ENCODE measurements at places on chromosomes 4 and X.

DNA sequence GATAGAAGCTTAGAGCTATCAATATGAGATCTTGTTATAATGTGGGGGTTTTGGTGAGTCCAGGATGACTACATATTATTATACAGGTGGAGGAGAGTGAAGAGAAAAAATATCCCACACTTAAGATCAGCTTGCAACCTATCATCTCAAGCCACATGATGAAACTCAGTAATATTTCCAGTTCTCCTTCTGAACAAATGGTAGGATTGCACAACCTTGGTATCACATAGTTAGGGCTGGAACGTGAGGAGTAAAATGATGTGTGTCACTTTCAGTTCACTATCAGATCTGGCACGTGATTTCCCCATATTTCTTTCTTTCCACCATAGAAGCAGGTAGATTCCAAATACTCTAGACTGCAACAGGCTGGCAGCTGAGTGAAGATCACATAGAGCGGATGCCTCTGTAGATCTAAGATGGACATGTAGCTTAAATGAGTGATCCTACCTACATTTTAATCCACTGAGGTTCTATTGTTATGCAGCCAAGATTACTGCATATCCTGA, 150.6 kb upstream of the ANKRD50 start:
- DNase-seq, result no peak

DNA sequence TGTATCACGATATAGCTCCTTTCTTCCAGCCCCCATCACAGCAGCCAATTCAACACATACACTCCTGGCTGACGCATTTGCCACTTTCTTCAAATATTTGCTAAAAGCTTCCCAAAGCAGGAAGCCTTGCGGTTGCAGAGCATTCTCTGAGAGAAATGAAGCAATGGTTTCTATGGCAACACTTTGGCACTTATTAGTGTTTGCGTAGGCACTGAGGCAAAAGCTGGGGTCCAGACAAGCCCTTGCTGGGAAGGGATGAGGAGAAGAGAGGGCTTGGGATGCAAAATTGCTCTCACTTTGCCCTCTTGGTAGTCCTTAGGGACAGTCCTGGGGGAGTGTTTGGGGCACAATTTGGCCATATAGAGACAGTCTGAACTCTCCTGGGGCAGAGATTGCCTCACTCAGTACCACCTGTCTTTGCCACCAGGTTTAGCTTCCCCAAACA, 55.0 kb upstream of the PAK3 start:
- no peak for DNase-seq

GRCh38 chrX:71396576-71396975, 30.4 kb downstream of the TAF1 start:
- no peak for DNase-seq

GRCh38 chr4:41715155-41715554, 33.4 kb downstream of the PHOX2B start:
- DNase-seq, result no peak

GRCh38 chr4:5666741-5667140, 41.6 kb downstream of the EVC2 start:
- DNase-seq, result no peak

GRCh38 chrX:70553516-70553915, 108.9 kb downstream of the DLG3 start:
- no peak for DNase-seq

DNA sequence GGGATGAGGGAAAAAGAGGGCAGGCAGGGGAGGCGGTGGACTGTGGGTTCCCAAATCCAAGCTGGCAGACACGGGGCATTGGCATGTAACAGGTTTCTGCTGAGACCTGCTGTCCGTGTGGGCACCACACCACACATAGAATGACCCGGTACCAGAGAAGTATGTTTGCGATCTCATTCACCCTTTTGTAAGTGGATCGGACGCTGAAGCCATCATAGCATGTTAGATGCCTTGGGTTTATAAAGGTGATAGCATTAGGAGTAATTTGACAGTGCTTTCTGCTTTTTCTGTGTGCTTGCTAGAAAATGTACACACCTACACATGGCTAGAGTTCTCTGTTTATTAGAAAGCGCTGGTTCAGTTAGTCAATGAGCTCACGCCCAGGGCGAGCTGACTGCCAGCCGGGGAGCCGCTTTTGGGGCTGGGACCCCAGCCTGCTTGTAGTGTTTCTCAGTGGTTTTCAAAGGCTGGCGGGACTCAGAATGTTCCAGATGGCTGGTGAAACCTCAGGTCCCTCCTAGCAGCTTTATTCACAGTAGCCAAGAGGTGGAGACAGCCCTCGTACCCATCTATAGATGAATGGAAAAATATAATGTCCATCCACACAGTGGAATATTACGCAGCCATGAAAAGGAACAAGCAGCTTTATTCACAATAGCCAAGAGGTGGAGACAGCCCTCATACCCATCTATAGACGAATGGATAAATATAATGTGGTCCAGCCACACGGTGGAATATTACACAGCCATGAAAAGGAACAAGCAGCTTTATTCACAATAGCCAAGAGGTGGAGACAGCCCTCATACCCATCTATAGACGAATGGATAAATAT, 579 bp downstream of the IL3RA start:
- no peak for DNase-seq

- no peak for DNase-seq
These were observed 85.5 kb upstream of the ACSL1 start for GRCh38 chr4:184911310-184911709.

DNA sequence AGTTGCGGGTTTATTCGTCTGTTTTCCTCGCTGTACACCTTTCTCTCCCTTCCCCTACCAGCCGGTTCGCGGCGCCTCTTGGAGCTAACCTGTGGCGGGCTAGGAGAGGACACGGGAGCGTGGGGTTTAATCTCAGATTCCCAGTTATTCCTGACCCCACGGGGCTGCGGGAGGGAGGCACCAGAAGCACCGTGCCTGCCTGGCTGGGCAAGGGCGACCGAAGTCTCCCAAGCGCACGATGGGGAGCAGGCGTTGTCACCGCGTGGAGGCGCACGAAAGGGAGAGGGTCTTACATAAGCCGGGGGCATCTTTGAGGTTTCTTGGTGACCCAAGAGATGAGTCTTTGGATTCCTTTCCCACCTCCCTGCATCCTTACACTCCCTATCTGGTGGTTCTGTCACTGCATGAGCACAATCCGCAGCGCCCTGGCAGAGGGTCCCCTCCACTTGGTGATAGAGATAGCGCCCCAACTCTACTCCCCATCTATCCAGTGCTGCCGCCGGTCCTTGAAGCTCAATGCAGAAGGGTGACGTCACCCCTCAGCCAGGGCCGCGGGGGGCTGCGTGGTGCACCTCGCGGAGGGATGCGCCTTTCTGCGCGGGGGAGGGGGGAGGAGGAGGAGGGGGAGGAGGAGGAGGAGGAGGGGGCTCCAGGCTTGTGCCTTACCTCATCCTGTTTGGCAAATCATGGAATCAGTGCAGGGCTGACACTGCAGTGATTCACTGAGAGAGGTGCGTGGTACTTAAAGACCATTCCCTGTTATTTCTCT, 793 bp downstream of the TSPAN7 start:
- DNase-seq, result peak; percentile 9

- no peak for DNase-seq
These were observed 207.6 kb upstream of the NR3C2 start for GRCh38 chr4:148649652-148650331.

- no peak for DNase-seq
These were observed 285.6 kb upstream of the CPEB2 start for GRCh38 chr4:14716691-14717090.

DNA sequence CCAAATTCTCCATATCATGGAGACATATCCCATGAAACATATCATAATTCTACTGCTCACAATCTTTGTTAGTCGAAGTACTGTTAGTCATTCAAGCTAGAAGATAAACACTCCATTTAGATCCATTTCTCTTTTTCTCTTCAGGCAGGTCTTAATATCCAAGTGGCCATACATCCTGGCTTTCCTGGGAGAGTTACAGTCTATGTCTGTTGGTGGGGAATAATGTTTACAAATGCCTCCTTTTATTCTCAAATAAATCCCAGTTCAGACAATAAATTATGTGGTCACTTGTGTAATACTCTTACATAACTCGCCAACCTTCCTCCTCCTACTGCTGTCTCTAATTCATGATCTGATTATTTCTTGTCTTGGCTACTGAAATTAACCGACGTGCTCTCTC, 82.1 kb downstream of the VCX3B start:
- no peak for DNase-seq

DNA sequence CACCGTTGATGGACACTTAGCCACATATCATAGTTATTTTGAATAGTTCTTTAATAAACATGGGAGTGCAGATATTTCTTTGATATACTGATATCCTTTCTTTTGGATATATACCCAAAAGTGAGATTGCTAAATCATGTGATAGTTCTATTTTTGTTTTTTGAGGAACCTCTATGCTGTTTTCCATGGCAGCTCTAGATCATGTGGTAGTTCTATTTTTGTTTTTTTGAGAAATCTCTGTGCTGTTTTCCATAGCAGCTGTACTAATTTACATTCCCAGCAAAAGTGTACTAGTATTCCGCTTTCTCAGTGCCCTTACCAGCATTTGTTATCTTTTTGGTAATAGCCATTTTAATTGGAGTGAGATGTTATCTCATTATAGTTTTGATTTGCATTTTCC, 3.6 kb downstream of the SH3BGRL start:
- DNase-seq, result no peak

- DNase-seq, result no peak
These were observed 1808.9 kb upstream of the TENM3 start for GRCh38 chr4:180434131-180434895.

DNA sequence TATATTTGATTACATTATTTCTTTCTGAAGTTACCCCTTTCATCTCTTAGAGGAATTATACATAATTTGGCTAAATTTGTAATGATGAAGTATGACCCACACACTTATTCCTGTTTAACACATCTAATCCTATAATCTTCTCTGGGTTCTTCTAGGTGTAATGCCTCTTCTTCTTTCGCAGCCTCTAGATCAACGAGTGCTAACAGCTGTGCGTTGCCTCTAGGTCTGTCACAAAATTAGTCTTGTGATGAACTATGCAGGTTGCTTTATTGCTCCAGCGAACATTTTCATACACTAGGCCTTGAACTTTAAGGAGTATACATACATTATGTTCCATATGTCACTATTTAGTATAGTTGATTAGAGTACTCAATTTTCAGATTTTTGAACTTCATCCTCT, 89.9 kb downstream of the TTC29 start:
- DNase-seq, result no peak

DNA sequence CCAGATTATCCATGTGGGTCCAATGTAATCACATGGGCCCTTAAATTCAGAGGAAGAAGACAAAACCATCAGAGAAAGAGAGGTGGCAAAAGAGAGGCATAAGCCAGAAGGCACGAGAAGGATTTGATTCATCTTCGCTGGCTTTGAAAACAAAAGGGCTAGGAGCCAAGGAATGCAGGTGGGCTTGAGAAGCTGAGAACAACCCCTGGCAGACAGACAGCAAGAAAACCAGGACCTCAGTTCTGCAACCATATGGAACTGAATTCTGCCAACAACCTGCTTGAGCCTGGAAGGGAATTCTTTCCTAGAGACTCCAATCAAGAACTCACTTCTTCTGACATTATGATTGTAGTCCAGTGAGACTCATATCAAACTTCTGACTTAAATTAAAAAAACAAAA, 1531.8 kb downstream of the PCDH7 start:
- DNase-seq, result no peak

DNA sequence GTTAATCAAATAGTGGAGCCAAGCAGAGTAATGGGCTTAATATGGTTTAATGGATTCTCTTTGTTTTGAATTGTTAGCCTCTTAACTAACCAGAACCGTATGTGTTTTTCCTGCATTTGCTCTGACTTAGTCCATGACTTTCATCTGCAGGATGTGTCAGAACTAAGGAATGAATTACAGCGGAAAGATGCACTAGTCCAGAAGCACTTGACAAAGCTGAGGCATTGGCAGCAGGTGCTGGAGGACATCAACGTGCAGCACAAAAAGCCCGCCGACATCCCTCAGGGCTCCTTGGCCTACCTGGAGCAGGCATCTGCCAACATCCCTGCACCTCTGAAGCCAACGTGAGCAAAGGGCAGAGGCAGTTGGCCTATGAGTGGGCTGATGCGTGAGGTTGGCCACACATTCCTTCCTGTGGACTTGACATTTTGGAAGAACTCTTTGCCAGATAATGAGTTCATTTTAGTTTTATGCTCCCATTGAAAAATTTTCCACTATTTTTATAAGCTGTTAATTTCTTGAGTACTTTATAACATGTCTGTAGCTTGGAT, 9.1 kb downstream of the MED28 start:
- DNase-seq, result no peak

GRCh38 chr4:121255986-121256750, 92.0 kb upstream of the TNIP3 start:
- DNase-seq, result no peak

DNA sequence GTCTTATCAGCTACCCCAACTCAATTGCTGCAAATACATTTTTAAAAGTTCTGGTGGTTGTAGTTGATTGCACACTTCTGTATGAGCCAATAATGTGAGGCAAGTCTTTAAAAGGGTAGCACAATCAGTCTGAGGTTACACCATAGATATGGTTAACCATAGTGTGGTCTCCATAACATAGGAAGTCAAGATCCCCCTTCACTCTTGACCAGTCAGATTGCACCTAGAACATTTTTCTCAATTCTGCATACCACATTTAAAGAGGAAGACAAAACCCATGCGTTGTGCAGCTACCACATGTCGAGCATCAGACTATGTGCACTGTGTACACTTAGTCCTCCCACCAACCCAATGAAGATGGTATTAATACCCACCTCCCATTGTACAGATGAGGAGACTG, 26.5 kb upstream of the CYBB start:
- no peak for DNase-seq

- DNase-seq, result no peak
These were observed 356.5 kb downstream of the PDGFC start for GRCh38 chr4:156615066-156615531.

GRCh38 chr4:120331486-120332370, 265.1 kb upstream of the MAD2L1 start:
- no peak for DNase-seq

DNA sequence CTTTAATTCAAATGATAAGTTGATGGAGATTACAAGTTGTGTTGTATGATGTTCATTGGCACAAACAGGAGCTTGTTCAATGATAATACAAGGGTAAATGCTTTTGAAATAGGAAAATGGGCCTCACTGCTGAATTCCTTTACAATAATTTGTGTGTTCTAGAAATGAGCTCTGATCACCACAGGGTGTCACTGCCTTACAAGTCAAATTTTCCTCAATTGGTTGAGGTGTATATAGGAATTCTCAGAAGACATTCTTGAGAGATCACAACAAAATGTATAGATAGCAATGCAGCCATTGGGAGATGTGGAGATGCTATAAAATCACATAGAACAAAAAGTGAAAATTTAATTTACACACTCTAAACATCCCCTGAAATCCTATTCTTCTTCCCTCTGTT, 49.6 kb downstream of the KLF8 start:
- DNase-seq, result no peak

- no peak for DNase-seq
These were observed 239.0 kb upstream of the DIAPH2 start for GRCh38 chrX:96445531-96446065.

DNA sequence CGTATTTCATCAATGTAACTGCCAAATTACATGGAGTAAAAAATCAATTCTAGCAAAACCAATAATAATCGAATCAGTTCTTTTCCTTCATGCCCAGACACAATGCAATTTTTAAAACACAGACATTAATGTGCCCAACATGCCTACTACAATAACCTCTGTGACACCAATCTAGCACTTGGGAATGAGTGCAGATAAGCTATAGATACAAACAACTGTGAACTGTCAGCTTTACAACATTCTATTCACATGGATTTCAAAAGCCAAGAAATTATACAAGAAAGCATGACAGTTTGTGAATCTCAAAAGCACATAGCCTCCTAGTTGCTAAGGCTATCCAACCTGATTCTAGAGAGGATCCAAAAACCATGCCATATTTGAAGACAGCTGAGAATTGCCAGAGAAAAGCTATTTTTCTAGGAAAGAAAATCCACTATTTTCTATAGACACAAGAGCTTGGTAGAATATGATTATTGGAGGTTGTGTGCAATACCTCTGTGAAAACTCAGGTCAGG, 80.6 kb downstream of the COMMD8 start:
- no peak for DNase-seq

All from NCI-H2081 treated with DMSO at 0.1 percent for 48 hours (cell line).